ENCODE measurements at places on chromosomes 4 and X. TPM values are rescaled to one million over a fixed set of nuclear protein-coding genes. Genes with fewer than 3 reads are reported as not detected.

WDR17 gene
- total RNA-seq, result 2.6 TPM

PDCL2 gene
- not detected for total RNA-seq

GSX2 gene
- total RNA-seq, result not detected

CLTRN gene
- not detected for total RNA-seq

MAPK10 gene
- total RNA-seq, result 69.6 TPM

SPON2 gene
- total RNA-seq, result 409 TPM

FGA gene
- total RNA-seq, result not detected

PABPC1L2A gene
- total RNA-seq, result not detected

SSX3 gene
- total RNA-seq, result not detected

FAM9C gene
- total RNA-seq, result not detected

RS1 gene
- total RNA-seq, result not detected

GPR50 gene
- not detected for total RNA-seq

COX7B2 gene
- not detected for total RNA-seq

BMPR1B gene
- 13.5 TPM for total RNA-seq

PTPN13 gene
- 41.6 TPM for total RNA-seq

Data from fibroblast of the aortic adventitia (primary cell).